ENCODE measurements at places on chromosomes 13 and 19. TPM values are rescaled to one million over a fixed set of nuclear protein-coding genes. Genes with fewer than 3 reads are reported as not detected.

Gene RNF6
- 40.8 TPM for total RNA-seq

Gene FCAR
- total RNA-seq, result not detected

Gene FLT1
- total RNA-seq, result 0.19 TPM

Gene TEX101
- not detected for total RNA-seq

Gene FSD1
- 37.2 TPM for total RNA-seq

Gene KL
- 0.14 TPM for total RNA-seq

Measured in motor neuron (in vitro differentiated cells).